Stimulated activated CD4-positive, alpha-beta T cell treated with anti-CD3 and anti-CD28 coated beads, Interleukin-15, amount 100 ng/mL, for 48 hours (primary cell): ENCODE measurements at places on chromosomes 1 and 21.

DNA sequence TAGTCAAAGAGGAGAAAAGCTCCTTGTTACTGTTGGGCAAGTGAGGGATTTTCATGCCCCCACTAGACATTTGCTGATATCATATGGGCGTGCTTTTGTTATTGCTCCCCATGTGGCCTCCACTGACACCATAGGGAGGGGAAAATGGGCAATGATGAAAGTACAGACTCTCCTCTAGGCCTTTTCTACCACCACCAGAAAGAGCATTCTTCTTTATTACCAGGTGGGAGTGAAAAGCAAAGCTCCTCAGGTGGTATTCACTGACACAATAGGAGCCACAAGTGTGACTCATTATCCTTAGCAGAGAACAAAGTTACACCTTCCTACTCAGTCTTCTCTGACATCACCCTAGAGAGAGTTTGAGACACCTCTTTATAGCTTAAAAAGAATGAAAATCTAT lies 667.1 kb downstream of the LTN1 start:
- DNase-seq: no peak

DNA sequence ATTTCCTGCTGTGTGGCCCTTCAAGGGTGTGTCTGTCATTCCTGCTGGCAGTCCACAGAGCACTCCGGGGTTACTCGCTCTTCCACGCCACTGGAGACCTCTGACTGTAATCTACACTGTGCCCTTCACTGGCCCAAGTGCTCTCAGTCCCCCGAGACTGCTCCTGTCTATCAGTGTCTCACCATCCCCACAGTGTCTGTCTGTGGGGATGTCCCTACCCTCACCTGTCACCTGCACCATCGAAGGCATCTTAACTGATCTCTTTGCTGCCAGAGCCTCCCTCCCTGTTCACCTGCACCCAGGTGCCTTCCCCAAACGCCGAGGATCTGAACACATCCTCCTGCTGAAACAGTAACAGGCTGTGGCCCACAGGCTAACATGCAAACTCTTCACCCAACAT lies 136.7 kb downstream of the MATN1 start:
- DNase-seq: no peak

- DNase-seq: no peak
These were observed 66.1 kb downstream of the TENT5C start for GRCh38 chr1:117671781-117672501.

GRCh38 chr1:108045460-108045859 lies 80.5 kb upstream of the VAV3 start:
- no peak for DNase-seq

GRCh38 chr1:94027721-94028515 lies 93.0 kb downstream of the ABCA4 start:
- DNase-seq: no peak

GRCh38 chr1:102732927-102733326 lies 375.4 kb downstream of the COL11A1 start:
- no peak for DNase-seq

DNA sequence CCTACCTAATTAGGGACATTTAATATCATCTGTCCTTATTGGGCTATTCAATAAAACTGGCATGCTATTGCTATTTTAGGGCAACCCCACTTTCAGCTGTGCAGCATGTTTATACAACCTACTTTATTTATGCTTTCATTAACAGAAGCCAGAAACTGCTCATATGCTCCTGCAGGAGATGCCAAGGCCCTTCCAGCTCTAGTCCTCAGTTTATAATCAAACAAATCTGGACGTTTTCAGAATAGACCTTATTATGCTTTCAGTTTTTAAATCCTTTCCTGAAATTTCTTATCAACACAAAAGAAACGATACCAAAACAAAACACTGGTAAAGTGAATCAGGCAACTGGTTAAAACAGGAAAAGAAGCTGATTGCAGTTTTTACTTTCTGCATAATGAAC lies 53.2 kb downstream of the PTGS2 start:
- DNase-seq: no peak

- no peak for DNase-seq
These were observed 2.7 kb upstream of the HMGN2 start for GRCh38 chr1:26469558-26469957.

GRCh38 chr1:54112027-54112426 lies 40.8 kb downstream of the CDCP2 start:
- no peak for DNase-seq

GRCh38 chr1:234986750-234987414 lies 141.8 kb downstream of the TOMM20 start:
- DNase-seq: no peak

DNA sequence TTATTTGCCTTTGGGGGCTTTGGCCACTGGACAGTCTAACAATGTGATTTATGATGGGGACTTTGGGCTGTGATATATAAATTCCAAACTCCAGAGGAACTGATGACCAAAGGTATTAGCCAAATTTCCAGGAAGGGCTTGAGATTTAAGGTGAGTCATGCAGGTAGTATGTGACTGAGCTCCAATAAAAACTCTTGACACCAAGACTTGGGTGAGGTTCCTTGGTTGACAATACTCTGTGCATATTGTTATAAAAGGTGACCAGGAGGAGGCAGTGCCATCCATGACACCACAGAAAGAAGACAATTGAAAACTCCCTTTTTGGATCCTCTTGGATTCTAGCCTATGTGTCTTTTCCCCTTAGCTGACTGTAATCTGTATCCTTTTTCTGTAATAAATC lies 392.7 kb upstream of the LRRC7 start:
- no peak for DNase-seq

GRCh38 chr1:27307874-27308598 lies 13.9 kb upstream of the TMEM222 start:
- no peak for DNase-seq
